ENCODE measurements at places on chromosomes 11 and 22. TPM values are rescaled to one million over a fixed set of nuclear protein-coding genes. Genes with fewer than 3 reads are reported as not detected.

The ISX gene
- not detected for total RNA-seq

The OR2AT4 gene
- not detected for total RNA-seq

The OTOG gene
- total RNA-seq: not detected

The TCP11L1 gene
- total RNA-seq: 37.7 TPM

The KRTAP5-8 gene
- total RNA-seq: not detected

The RAB38 gene
- 151 TPM for total RNA-seq

The BBOX1 gene
- total RNA-seq: not detected

The TRPM5 gene
- total RNA-seq: not detected

The GLB1L2 gene
- total RNA-seq: 1.2 TPM

The USP2 gene
- total RNA-seq: 0.84 TPM

The TBC1D22A gene
- total RNA-seq: 18.9 TPM

The ROBO4 gene
- 5.8 TPM for total RNA-seq

The DRICH1 gene
- not detected for total RNA-seq

The BTBD18 gene
- total RNA-seq: not detected

The PATE4 gene
- total RNA-seq: not detected

The SAMM50 gene
- 51.6 TPM for total RNA-seq

The HEPHL1 gene
- 117 TPM for total RNA-seq

The HBG2 gene
- total RNA-seq: not detected
